C1 segment of cervical spinal cord (tissue), 14 donors: ENCODE measurements at places on chromosomes 7 and 10.

DNA sequence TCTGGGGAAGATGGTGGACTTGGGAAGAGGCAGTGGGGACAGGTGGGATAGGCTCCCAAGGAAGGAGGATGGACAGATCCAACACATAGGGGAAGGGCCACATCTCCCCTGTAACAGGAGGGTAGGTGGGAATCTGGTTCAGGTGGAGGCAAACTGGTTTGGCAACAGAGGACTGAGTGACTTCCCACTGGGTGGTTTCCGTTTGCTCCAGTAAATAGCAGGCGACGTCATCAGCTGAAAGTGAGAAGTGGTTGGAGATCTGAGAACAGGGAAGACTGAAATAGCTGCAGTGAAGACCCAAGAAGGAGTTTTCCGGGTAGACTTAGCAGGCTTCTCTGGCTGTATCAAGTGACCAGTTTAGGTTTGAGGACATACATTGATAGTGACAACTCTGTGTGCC, 504.4 kb downstream of the GALNT17 start:
- peak; percentile 8 for DNase-seq

- DNase-seq, result no peak
These were observed 12.1 kb downstream of the KBTBD2 start for GRCh38 chr7:32879460-32879859.

GRCh38 chr7:114930829-114931655, 9.1 kb downstream of the MDFIC start:
- no peak for DNase-seq

- DNase-seq, result no peak
These were observed 332.7 kb upstream of the CELF2 start for GRCh38 chr10:10684972-10685371.

GRCh38 chr10:11074536-11075267, 57.0 kb downstream of the CELF2 start:
- no peak for DNase-seq

GRCh38 chr10:17022896-17023295, 106.7 kb downstream of the CUBN start:
- no peak for DNase-seq

- no peak for DNase-seq
These were observed 621.2 kb downstream of the REEP3 start for GRCh38 chr10:64142395-64142794.

GRCh38 chr10:11318826-11319598, 292.4 kb downstream of the USP6NL start:
- DNase-seq, result no peak

DNA sequence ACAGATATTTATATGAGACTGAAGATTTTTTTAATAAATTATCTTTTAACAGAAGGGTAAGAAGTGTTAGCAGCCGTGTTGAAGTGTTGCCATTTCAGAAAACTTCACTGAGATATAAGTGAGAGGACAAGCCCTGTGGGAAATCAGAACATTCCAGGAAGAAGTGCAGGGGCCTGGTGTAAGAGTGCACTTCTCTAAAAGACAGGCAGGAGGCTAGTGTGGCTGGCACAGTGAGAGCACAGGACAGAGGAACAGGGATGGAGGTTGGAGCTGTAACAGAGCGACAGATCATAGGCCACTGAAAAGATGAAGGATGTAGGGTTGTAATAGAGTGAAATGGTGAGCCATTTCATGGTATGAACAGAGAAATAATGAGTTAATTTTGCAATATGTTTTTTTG, 608.9 kb downstream of the SORCS1 start:
- no peak for DNase-seq

GRCh38 chr7:47290867-47291266, 291.0 kb downstream of the TNS3 start:
- DNase-seq, result no peak

DNA sequence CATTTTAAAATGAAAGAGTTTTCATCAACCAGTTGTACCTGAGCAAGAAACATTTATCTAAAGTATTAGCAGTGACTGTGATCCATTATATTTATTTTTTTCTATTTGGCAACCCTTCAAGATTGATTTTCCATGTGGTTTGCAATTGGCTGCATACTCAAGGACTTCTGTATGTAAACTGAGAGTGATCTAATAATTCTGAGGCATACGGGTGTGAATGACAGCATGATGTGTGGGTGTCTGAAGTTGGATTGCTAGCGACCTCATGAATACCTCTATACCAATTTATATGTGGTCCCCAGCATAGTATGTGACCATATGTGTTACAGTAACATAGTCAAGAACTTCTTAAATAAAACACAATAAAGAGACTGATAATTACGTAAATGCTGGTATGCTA, 8.2 kb upstream of the MPP7 start:
- no peak for DNase-seq

GRCh38 chr10:86031-86430, 36.9 kb upstream of the TUBB8 start:
- no peak for DNase-seq

DNA sequence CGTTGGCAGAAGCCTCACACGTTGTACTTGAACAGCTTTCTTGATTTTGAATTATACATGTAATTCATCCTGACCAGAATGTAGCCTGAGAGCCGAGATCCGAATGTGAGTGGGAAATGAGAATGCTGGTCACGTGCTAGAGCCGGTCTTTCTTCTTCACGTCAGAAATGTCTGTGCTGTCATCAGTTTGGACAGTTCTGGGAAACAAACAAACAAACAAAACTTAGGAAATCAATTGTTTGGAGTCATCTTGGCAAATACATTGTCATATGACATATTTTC, 729.8 kb downstream of the LRMDA start:
- DNase-seq, result no peak

DNA sequence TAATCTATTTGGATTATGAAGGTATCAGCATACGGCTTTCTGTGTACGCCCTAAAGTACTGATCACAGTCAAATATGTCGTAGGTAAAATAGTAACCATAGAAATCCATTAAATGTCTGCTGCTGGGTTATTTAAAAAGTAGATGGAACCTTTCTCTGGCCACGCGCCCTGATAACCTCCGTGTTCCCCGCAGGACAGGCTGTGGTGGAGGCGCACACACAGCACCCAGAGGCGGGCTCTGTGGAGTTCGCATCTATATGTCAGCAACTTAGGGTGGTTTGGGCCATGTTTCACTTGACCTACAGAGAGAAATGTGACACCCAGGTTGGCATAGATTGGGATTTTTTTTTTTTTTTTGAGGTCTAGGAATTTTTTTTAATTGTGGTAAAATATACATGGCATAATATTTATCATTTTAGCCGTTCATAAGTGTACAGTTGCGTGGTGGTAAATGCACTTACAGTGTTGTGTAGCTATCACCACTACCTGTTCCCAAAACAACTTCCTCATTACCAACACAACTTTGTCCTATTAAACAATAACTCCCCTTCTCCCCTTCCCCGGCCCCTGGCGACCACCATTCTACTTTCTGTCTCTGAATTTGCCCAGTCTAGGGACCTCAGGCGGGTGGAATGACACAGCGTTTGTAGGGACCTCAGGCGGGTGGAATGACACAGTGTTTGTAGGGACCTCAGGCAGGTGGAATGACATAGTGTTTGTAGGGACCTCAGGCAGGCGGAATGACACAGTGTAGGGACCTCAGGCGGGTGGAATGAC, 15.4 kb downstream of the PPP2R2D start:
- no peak for DNase-seq

DNA sequence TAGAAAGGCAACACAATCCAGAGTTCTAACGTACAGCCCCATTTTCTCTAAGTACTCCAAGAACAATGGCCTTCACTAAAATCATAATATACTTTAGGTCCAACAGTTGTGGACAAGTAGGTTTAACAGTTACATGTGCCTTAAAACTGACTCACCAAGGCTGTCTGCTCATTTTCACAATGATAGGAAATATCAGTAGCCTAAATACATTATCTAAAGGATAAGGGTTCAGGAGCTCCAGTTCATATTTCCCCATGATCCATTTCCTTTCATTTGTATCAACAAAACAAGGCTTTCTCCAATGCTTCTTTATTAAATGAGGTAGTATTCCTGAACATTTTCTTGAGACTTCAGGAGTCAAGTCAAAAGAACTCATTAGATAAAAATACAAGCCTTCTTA, 164.0 kb downstream of the SLC25A13 start:
- no peak for DNase-seq

DNA sequence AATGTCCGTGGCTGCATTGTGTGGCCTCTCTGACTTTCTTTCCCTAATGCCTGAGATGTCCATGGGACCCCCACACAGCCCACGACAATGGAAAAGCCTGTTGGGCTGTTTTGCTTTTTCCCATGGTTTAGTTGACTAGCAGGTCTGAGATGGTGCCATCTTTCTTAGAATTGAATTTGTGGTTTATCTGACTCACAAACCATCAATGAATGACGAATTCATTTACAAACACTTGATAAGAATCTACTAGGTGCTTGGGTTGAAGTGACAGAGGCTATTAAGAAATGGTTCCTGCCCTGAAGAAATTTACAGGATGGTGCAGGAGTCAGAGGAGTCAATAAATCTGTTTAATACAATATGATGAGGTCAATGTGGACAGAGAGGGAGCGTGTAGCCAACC, 75.4 kb downstream of the OTUD1 start:
- no peak for DNase-seq

DNA sequence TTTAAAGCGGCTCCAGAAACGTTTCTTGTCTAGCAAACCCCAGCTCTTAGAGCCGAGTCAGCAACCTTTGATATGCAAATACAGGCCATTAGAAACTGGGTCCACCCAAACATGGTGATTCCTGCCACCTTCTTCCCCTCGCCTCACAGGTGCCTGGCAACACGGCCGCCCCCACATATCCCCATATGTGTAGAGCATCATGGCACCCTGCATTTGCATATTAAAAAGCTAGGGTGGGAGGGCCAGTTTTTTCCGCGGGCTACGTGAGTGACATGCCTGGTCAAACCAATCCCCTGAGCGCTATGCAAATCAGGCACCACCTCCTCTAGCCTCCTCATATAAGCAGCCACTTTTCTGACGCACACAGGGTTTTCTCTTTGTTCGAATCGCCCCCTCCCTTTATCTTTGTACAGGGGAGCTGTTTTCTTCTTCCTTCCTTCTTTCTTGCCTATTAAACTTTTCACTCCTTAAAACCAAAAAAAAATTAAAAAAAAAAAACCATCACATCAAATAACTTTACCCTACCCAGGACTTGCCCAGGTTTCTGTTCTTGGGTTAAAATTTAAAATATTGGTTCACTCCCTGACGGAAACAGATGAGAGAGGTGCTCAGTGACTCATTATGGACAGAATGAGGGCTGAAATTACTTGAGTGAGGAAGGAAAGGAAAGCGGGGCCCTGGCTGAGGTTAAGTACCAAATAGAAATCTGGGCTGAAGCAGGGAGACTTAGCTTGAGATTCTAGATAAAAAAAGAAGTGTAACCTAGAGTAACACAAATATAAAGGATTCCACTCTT, 59.8 kb downstream of the COA1 start:
- DNase-seq, result no peak

- peak; percentile 21 for DNase-seq
These were observed 52.2 kb downstream of the CPEB3 start for GRCh38 chr10:92238586-92239098.
